ENCODE measurements at places on chromosomes 2 and 18.

DNA sequence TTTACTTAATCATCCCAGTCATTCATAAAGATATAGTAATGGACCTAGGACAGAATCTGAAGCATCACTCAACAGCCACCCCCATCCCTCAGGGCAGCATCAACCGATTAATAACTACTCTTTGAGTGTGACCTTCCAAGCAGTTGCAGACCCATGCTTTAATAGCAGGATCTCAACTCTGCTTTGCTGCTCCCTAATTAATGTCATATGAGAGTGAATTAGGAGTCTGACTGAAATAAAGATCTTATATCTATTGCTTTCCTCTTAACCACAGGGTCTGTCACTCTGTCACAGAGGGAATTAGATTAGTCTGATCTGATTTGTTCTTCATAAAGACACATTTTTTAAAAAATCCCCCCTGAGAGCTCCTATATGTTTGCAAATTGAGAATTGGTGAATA lies 46.1 kb upstream of the LRP1B start:
- DNase-seq = no peak

DNA sequence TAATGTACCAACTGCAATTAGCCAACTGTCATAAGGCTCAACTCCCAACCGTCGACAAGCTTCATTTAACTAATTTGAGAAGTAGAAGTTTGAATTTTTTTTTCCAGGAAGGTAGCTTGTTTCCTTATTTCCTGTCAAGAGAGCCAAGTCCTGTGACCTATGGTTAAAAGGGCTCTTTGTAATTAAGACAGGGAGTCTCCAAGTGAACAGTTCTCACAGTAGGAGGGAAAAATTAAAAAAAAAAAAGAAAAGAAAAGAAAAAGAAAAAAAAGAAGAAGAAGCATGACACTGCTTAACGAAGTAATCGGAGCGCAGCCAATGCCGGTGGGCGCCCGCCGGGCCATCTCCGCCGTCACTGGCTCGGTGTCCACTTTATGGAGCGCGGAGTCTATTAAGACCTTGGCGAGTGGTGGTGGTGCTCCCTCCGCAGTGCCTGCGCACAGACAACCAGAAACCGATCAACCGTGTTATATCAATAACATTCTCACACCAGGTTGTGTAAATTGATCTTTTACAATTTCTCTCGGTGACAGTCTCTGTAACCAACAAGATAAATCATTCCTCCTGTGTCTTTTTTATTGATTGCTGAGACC lies 197.2 kb upstream of the POU3F3 start:
- DNase-seq = no peak

GRCh38 chr2:46557788-46558187 lies 78.4 kb downstream of the TMEM247 start:
- DNase-seq = no peak

DNA sequence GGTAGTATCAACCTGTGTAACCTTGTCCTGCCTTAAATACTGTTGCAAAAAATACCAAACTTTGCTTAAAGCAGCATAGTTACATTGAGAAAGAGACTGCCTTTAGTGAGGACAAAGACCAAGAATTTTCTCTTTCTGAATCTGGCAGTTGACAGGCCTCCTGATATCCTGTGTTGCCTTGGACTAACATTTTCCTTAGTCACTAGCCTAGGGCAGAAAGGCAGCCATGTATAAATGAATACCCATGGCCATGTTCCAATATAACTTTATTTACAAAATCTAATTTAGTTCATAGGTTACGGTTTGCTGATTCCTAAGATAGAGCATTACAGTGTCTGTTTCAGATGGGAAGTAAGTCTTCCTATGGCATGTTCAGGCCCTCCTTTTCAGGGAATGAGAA lies 895.4 kb downstream of the CNTNAP5 start:
- DNase-seq = no peak

GRCh38 chr2:105369777-105370690 lies 28.8 kb downstream of the FHL2 start:
- peak; percentile 90 for DNase-seq

Data from activated CD4-positive, alpha-beta T cell treated with anti-CD3 and anti-CD28 coated beads, Interleukin-2, Interleukin-6, amounts not matched to agents 100 ng/mL and 50 ng/mL, durations not matched to agents 16 hours and 8 hours (primary cell).